Left hindlimb (tissue), 1 donor: ENCODE measurements at places on chromosomes 12 and 14.

GRCh38 chr12:93563807-93564538 is 8.5 kb upstream of the SOCS2 start:
- DNase-seq: no peak

- DNase-seq: peak; percentile 69
Observed at GRCh38 chr14:77306851-77307496, 13.7 kb downstream of the POMT2 start.

DNA sequence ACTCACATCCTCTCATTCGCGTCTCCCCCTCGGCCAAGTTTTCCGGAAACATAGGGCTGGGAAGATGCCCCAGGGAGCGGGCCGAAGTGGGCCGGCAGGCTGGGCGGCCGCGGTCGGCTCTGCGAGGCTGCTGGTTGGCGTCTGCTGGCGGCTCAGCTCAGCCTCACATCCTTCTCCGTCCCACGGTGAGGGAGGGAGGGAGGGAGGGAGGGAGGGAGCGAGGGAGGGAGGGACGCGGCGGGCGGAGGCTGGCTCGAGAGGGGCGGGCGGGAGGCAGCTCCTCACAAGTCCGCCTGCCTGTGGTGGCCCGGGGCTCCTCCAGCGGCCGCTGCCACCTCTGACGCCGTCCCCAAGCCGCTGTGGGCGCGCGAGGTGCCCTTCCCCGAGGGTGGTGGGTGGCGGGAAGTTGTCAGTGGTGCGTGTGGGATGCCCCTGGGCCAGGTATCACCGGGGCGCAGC is 93.8 kb downstream of the RFLNA start:
- DNase-seq: peak; percentile 93

- DNase-seq: no peak
Observed at GRCh38 chr12:58608711-58609110, 311.6 kb downstream of the LRIG3 start.
